ENCODE measurements at places on chromosomes 3 and 15. TPM values are rescaled to one million over a fixed set of nuclear protein-coding genes. Genes with fewer than 3 reads are reported as not detected.

SLC9C1 gene
- not detected for total RNA-seq

MCTP2 gene
- total RNA-seq: 49.8 TPM

RARRES1 gene
- not detected for total RNA-seq

IL1RAP gene
- 24.8 TPM for total RNA-seq

- peaks cover 15% of the 10 kb centered on the region for H3K4me1 ChIP-seq
- H3K4me3 ChIP-seq: no peak overlapping the region
- DNase-seq: no peak
- H3K27me3 ChIP-seq: no peaks in the 10 kb centered on the region
- H3K36me3 ChIP-seq: peaks cover 51% of the 10 kb centered on the region
These were observed 25.6 kb downstream of the IQCB1 start for GRCh38 chr3:121809249-121809648.

- H3K4me1 ChIP-seq: no peaks in the 10 kb centered on the region
- no peak for DNase-seq
- no peak overlapping the region for H3K27ac ChIP-seq
- H3K36me3 ChIP-seq: no peaks in the 10 kb centered on the region
These were observed 17.5 kb upstream of the ALDH1A3 start for GRCh38 chr15:100862162-100862561.

GRCh38 chr3:58884453-58884852, 165.4 kb downstream of the CFAP20DC start:
- DNase-seq: no peak
- no peaks in the 10 kb centered on the region for H3K36me3 ChIP-seq
- no peaks in the 10 kb centered on the region for H3K4me1 ChIP-seq
- H3K4me3 ChIP-seq: no peak overlapping the region
- H3K27ac ChIP-seq: no peak overlapping the region
- peaks cover 17% of the 10 kb centered on the region for H3K27me3 ChIP-seq

DNA sequence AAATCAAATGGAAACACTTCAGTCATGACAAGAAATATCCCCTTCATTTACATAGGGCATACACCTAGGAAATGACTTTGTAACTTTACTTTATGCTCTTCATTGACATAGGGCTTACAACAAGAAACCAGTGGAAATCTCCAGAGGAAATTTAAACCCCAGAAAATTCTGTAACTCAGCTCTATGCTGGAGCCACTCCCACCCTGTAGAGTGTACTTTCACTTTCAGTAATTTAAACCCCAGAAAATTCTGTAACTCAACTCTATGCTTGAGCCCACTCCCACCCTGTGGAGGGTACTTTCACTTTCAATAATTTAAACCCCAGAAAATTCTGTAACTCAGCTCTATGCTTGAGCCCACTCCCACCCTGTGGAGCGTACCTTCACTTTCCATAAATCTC, 987.1 kb upstream of the CADM2 start:
- H3K27ac ChIP-seq: no peak overlapping the region
- no peaks in the 10 kb centered on the region for H3K27me3 ChIP-seq
- no peaks in the 10 kb centered on the region for H3K36me3 ChIP-seq
- H3K4me3 ChIP-seq: no peak overlapping the region
- H3K4me1 ChIP-seq: no peaks in the 10 kb centered on the region

DNA sequence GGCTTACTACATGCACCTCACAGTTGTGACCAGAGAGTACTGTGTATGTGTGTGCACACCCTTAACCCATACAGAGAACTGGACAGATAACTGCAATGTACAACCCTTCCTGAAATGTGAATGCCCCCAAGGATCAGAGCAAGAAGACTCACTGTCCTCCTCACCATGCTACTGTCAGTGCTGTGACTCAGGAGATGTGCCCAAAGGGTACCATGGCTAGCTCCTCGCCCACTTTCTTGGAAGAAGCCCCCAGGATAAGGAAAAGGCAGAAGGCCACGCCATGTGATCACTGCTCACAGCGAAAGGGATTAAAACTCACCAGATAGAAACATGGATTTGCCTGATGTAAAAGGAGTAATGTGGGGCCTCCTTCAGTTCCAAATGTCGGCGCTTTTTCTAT, 41.8 kb downstream of the UBP1 start:
- H3K27me3 ChIP-seq: no peaks in the 10 kb centered on the region
- H3K4me3 ChIP-seq: no peak overlapping the region
- no peak for DNase-seq
- H3K27ac ChIP-seq: no peak overlapping the region

DNA sequence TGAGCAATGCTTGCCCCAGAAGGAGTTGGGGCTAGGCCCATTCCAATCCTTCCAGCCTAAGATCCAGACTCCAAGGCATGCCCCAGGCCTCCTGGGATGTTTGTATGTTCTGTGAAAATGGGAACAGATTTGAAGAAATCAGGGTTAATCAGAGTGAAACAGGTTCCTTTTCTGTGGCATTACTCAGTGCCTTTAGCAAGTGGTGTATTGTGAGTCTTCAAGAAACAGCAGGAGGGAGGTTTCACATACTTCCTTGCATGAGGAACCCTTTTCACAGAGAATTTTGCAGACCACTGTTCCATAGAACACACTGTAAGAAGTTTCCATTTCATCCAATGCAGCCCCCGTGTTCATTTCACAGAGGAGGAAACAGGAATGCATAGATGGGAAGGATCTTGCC, 8.4 kb upstream of the CDC25A start:
- no peak for DNase-seq
- peaks cover 13% of the 10 kb centered on the region for H3K27me3 ChIP-seq
- H3K27ac ChIP-seq: no peak overlapping the region
- H3K4me3 ChIP-seq: no peak overlapping the region

GRCh38 chr3:185927501-185928200, 10.2 kb downstream of the TRA2B start:
- peaks cover 95% of the 10 kb centered on the region for H3K36me3 ChIP-seq
- DNase-seq: no peak
- H3K27ac ChIP-seq: peak overlapping the region; percentile 87
- H3K27me3 ChIP-seq: no peaks in the 10 kb centered on the region
- peaks cover 75% of the 10 kb centered on the region for H3K4me1 ChIP-seq
- H3K4me3 ChIP-seq: peak overlapping the region; percentile 98

DNA sequence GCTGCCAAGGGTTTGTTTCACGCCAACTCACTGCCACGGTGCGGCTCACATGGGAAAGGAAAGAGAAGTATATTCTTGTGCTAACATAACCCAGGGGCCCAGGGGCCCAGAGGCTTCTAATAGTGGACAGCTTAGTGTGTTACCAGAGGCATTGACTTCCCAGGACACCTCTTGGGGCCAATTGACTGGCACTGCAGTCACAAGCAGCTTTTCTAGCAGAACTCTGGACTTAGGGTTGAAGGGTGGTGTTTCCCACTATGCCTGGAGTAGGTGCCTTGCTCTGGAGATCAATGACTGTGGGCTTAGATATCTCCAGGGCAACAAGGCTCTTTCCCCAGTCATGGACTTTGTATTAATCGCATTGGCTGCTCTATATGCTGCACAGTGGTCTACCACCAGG, 172.7 kb upstream of the KBTBD8 start:
- H3K4me3 ChIP-seq: no peak overlapping the region
- peaks cover 6% of the 10 kb centered on the region for H3K27me3 ChIP-seq
- no peak for DNase-seq
- H3K4me1 ChIP-seq: no peaks in the 10 kb centered on the region
- no peaks in the 10 kb centered on the region for H3K36me3 ChIP-seq

GRCh38 chr3:63467392-63467791, 185.1 kb upstream of the SNTN start:
- no peaks in the 10 kb centered on the region for H3K27me3 ChIP-seq
- H3K36me3 ChIP-seq: no peaks in the 10 kb centered on the region
- no peak overlapping the region for H3K4me3 ChIP-seq
- no peak overlapping the region for H3K27ac ChIP-seq

DNA sequence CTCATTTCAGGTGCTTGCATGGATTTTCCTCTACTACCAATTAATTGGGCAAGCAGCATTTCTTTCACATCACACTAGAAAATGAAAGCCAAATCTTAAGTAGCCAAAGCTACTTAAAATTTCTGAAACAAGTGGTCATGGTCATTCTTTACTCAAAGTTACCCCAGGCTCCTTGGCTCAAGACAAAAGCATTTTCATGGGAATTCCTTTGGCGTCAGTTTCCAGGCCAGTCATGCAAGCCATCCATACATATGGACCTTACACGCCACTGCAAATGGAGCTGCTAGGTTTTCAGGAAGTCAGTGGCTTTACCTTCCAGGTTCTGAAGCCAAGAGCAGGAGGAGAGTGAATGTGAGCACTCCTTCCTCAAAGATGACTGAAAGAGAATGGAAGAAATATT, 83.7 kb upstream of the IL12A start:
- peaks cover 37% of the 10 kb centered on the region for H3K27me3 ChIP-seq
- H3K4me1 ChIP-seq: no peaks in the 10 kb centered on the region
- no peak overlapping the region for H3K27ac ChIP-seq
- H3K36me3 ChIP-seq: no peaks in the 10 kb centered on the region
- no peak for DNase-seq
- no peak overlapping the region for H3K4me3 ChIP-seq

DNA sequence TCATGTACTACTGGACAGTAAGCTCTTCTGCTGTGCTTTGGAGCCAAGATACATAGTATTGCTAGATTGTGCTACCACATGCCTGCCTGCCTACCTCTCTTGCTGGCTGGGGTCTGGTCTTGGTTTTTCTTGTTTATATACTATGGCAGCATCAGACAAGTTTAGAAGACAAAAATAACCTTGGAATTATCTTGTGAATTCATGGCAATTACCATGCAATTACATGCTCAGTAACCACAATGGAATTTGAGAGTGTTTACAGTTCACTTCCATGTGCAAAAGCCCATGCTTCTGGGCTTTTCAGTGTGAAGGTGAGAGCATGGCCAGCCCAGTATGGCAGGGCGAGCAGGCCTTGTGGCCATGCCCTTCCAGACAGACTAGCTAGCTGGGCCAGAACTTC, 48.0 kb upstream of the C15orf61 start:
- H3K27me3 ChIP-seq: peaks cover 5% of the 10 kb centered on the region
- no peak overlapping the region for H3K4me3 ChIP-seq
- H3K27ac ChIP-seq: no peak overlapping the region
- no peaks in the 10 kb centered on the region for H3K36me3 ChIP-seq

DNA sequence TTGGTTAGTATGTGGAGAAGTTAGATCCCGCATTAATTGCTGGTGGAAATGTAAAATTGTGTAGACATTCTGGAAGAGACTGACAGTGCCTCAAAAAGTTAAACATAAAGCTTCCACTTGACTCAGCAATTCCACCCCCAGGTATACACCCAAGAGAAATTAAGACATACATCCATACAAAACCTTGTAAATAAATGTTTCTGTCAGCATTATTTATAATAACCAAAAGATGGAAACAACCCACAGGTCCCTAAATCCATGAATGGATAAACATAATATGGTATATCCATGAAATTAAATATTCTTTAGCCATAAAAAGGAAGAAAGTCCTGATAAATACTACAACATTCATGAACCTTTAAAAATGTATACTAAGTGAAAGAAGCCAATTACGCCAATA, 817.4 kb downstream of the NTRK3 start:
- H3K4me1 ChIP-seq: no peaks in the 10 kb centered on the region
- H3K27me3 ChIP-seq: no peaks in the 10 kb centered on the region
- no peak for DNase-seq
- H3K27ac ChIP-seq: no peak overlapping the region

DNA sequence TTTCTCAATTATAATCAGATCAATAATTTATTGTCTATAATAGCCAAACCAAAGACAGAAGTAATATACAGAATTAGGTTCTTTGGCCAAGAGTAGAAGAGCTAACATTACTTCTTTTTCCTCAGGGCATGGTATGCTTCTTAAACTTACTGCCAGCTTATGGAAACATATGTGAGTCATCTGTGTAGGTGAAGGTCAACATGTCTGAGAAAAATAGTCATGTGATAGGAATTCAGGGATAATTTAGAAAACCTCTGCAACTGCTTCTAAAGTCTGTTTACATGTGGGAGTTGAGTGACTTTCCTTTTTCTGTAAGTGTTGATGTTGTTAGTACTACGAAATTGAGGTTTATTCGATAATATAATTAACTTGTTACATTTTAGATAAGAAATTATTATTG, 19.2 kb upstream of the MAP6D1 start:
- H3K4me3 ChIP-seq: no peak overlapping the region
- DNase-seq: no peak
- peaks cover 10% of the 10 kb centered on the region for H3K4me1 ChIP-seq
- no peaks in the 10 kb centered on the region for H3K27me3 ChIP-seq
- H3K27ac ChIP-seq: peak overlapping the region; percentile 75
- peaks cover 51% of the 10 kb centered on the region for H3K36me3 ChIP-seq

GRCh38 chr15:77012868-77013267, 17.9 kb downstream of the PSTPIP1 start:
- peaks cover 2% of the 10 kb centered on the region for H3K27me3 ChIP-seq
- H3K27ac ChIP-seq: peak overlapping the region; percentile 98
- DNase-seq: peak; percentile 87

DNA sequence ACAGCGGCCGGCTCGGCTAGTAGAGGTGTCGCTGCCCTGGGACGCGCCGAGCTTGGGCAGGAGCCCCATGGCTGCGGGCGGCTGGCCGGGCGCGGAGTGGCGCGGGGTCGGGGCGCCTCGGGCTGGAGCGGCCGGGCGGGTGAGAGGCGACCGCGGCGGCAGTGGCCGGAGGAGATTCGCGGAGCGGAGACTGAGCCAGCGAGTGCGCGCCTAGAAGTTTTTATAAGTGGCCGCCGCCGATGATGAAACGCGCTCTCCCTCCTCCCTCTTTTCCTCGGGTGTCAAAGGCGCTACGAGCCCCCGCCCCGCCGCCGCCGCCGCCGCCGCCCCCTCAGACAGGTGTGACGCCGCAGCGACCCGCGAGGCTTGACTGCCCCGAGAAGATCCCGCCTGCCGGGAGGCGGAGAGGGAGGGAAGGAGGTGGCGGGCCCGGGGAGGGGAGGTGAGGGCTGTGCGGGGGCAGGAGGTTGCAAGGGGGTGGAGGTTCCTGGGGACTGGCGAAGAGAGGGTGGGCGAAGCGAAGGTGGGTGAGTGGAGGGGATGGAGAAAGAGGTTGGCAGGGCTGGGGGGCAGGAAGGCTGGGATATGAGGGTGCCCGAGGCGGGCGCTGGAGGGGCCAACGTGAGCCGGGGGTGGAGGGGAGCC, at the start of gene SLCO2A1:
Gene SLCO2A1, minus strand, starts transcription at position 192 of the 645 bp plus-strand sequence. Its CDS starts 123 bp downstream, at position 69.
- no peak within 1 kb of the TSS for H3K27ac ChIP-seq
- H3K4me1 ChIP-seq: peaks cover 2% of the 10 kb centered on the region
- peak within 1 kb of the TSS; percentile 70 for H3K4me3 ChIP-seq
- no peak for DNase-seq

DNA sequence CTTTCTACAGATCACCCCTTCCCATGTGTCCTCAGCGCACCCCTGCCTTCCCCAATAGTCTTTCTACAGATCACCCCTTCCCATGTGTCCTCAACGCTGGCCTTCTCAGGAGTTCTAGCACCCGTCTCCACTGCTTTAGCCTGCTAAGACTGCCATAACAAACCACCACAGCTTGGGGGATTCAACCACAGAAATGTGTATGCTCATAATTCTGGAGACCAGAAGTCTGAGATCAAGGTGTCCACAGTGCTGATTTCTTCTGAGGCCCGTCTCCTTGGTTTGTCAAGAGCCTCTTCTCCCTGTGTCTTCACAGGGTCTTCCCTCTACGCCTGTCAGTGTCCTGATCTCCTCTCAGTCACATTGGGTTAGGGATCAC, 68.1 kb upstream of the CGNL1 start:
- H3K27me3 ChIP-seq: peaks cover 9% of the 10 kb centered on the region
- H3K4me1 ChIP-seq: peaks cover 5% of the 10 kb centered on the region
- DNase-seq: no peak
- H3K27ac ChIP-seq: no peak overlapping the region
- no peaks in the 10 kb centered on the region for H3K36me3 ChIP-seq

Measured in activated CD4-positive, alpha-beta T cell treated with anti-CD3 and anti-CD28 coated beads, Interleukin-2, amount 10 ng/mL, durations not matched to agents 24 days and 14 days (primary cell).